ENCODE measurements at places on chromosomes 1 and 21.

GRCh38 chr1:193190096-193190744, 3.8 kb upstream of the B3GALT2 start:
- DNase-seq = no peak

DNA sequence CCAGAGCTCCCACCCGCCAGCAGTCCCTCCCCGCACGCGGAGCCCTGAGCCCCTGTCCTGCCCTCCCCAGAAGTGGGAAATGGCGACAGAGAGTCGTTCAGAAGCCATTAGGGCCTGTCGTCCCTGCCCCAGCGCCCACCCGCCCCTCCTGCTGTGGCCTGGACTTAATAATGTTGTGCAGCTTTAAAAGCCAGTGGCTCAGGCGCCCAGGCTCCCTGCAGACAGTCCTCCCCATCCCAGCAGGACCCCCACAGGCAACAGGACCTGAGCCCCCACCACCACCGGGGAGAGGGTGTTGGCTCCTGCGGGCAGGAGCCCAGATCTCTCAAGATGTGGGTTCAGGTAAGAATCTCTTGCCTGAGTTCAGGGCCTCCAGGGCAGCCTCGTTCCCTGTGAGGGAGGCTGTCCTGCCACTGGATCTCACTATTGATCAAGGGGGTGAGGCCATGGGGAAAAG, 125.3 kb upstream of the RUNX3 start:
- DNase-seq = no peak

DNA sequence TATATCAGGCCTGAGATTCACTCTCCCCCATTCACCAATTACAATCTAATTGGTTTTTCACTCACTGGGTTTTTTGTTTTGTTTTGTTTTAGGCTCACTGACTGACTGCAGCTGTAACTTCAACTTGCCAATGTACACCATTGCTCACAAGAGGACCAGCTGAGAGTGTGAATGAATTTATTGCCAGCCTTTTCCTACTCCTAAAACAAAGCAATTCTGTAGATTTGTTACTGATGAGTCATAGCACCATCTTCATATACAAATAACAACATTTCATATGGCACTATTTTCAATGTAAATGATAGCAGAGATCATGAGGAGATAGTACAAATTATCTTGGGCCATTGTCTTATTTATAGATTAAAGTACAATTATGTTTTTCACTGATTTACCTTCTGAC, 76.0 kb upstream of the DPYD start:
- DNase-seq = no peak

GRCh38 chr1:77459881-77460280, 178.1 kb downstream of the AK5 start:
- no peak for DNase-seq

DNA sequence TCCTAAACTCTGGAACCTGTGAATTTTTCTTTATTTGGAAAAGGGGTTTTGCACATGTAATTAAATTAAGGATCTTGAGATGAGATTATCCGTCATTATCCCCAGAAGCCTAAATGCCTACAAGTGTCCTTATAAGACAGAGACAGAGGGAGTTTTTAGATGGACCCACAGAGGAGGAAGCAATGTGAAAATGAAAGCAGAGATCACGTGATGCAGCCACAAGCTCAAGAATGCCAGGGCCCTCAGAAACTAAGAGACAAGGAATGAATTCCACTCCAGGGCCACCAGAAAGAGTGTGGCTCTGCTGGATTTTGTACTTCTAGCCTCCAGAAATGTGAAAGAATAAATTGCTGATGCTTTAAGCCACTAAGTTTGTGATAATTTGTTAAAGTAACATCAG, 183.6 kb upstream of the UBE2U start:
- no peak for DNase-seq

GRCh38 chr1:92356956-92357355, 58.1 kb downstream of the RPAP2 start:
- DNase-seq = no peak

DNA sequence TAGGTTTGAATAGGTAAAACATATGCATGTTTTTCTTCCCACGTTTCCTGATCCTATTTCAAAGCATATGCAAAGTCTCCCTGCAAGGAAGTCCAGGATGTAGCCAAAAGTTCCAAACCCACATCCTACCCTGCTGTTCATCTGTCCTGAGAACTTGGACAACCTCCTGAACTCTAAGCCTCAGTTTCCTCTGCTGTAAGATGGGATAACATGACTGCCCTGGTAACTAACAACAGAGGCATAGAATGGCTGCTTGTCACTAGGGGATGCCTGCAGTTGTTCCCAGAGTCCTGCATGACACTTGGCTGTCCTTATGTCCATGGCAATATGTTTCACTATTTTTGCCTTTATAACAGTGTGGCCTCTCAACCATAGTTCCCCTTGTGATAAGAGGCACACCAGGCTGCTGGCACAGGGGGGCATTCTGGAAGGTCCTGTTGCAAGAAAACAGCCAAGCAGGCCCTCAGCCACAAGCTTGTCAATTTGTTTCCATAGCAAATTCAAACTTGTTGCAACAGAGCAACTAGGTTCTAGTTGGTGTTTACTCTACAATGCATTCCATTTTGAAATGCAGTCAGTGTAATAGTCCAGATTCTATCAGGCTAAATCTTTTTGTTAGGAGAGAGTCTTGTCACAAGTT, 1.5 kb upstream of the HDGF start:
- DNase-seq = no peak

GRCh38 chr1:178877896-178878295, 7.0 kb upstream of the ANGPTL1 start:
- DNase-seq = no peak

DNA sequence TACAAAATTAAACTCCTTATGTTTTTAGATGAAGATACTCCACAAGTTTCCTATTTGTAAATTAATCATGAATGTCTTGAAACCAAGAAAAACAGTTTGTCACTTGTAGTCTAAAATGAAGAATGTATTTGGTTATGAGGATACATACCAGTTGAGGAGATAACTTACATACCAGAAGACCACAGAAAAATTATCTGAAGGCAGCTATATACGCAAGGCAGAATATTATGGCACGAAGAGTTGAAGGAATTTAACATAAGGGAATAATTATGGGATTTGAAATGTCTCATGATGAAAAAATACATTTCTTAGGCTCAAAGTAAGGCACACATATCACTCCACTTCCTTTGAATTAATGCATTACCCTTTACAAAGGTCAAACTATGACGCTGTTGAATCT, 73.3 kb downstream of the IFI44 start:
- DNase-seq = no peak

- no peak for DNase-seq
Observed at GRCh38 chr1:2449636-2450454, 26.2 kb upstream of the PLCH2 start.

GRCh38 chr1:92951141-92951582, 10.1 kb downstream of the DIPK1A start:
- DNase-seq = no peak

GRCh38 chr1:185287451-185287850, 29.6 kb downstream of the IVNS1ABP start:
- no peak for DNase-seq

DNA sequence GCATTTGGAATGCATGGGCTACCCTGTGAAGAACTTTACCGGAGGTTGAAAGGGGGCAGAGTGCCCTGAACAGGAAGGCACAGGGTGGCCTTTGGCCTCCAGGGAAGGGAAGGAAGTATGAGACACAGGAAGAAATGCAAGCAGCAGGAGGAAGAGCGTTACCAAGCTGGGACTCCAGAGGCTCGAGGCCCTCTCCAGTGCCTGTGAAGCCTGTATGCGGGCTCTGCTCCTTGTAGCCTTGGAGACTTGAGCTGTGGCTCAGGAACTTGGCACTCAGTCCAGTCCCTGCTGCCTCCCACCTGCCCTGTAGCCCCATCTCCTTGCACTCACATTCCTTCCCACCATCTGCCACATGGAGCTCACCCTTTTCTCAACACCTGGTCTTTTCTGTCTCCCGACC, 33.5 kb upstream of the RNF19B start:
- no peak for DNase-seq

DNA sequence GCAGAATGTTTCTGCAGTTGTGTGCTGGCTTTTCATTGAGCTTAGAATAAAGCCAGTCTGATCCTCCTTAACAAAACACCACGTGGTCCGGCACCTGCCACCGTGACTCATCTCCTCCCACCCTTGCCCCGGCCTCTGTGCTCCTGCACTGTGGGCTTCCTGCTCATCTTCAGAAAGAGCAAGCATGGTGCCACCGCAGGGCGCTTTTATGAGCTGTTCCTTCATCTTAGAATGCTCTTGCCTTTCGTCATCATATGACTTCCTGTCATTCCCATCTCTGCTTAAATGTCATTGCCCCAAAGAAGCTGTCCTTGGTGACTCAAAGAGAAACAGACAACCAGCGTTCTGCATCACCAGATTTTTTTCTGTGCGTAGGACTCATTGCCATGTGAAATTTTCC, 117.8 kb downstream of the HHAT start:
- DNase-seq = peak; percentile 13

DNA sequence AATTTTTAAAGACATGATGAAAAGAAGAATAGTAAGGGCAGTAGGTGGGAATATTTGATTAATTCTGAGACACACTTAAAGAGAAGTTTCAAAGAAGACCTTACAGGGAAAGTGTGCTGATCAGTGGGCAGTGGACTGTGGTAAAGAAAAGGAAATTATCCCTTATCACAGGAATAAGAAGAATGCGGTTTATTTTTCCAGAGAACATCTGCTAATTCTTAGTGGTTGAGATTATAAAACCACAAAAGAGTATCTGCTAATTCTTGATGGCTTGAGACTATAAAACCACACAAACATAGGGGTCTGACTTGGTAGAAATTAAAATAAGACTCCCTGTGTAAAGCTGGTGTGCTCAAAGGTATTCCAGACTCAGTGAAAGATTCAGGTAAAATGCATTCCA, 60.0 kb upstream of the KCTD3 start:
- DNase-seq = no peak

GRCh38 chr1:115323366-115324004, 14.6 kb downstream of the NGF start:
- DNase-seq = no peak

GRCh38 chr1:212955961-212956620, 5.8 kb downstream of the VASH2 start:
- DNase-seq = no peak

DNA sequence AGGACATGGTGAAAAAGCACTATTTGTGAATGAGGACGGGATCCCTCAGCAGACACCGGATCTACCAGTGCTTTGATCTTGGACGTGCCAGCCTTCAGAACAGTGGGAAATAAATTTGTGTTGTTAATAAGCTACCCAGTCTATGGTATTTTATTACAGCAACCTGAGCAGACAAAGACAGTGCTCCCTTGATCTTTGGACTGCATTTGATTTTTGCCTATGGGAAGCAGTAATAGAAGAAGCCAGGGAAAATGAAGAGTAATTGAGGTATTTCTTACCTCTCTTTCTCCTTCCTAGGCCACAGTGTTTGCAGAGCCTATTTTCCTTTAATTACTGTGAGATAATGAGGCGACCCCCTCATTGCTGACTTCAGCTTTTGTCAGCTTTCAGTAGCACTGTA, 87.9 kb downstream of the PDE4B start:
- no peak for DNase-seq

DNA sequence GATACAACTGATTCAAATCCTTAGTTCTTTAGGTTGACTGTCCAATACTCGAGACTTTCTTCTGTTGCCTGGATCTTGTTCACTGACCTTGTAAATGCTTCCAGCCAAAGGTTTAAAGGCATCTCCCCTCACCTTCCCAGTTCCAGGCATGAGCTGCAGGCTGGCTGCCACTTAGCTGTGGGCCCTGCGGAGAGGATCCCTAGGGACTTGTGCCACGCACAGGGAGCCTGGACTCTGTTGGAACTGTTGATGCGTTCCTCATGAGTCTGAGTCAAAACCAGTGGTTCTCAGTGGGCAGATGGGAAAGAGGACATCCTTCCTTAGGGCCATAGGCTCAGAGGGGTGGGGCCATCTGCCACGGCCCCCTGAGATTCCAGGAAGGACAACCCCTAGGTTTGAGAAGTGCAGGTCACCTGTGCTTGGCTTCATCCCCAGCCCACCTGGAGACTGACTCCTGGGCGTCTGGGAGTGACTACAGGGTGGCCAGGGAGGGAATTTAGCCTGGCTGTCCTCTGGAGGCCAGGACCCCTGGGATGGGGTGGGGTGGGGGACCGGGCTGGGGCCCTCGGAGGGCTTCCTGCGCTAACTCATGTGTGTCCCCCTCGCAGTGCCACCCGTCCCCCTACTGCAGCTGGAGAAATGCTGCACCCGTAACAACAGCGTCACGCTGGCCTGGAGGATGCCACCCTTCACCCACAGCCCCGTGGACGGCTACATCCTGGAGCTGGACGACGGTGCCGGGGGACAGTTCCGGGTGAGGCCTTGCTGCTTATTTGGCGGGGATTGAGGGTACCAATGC, 37.6 kb upstream of the GNPAT start:
- DNase-seq = no peak

- no peak for DNase-seq
Observed at GRCh38 chr1:203173566-203173965, 2.1 kb downstream of the MYBPH start.

DNA sequence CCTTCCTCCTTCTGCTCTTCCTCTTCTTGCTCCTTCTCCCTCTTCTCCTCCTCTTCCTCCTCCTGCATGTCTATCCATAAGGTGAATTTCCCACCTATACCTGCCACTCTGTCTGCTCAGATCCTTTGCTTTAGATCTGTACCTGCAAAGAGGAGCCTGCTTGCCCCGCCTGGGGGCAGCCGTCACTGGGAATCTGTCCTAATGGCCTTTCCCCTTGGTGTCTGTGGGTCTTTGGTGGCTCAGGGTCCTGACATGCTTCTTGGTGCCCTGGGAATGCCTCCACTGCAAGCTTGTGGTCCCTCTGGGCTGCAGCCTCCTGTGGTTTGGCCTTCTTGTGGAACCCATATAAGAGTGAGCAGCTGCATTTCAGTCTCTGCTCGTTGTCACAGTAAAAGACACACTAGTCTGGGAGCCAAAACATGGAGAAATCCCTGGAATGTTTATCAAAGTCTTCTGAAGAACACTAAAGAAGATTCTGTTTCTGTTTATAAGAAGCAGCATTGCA, 79.5 kb upstream of the CSF3R start:
- DNase-seq = no peak

DNA sequence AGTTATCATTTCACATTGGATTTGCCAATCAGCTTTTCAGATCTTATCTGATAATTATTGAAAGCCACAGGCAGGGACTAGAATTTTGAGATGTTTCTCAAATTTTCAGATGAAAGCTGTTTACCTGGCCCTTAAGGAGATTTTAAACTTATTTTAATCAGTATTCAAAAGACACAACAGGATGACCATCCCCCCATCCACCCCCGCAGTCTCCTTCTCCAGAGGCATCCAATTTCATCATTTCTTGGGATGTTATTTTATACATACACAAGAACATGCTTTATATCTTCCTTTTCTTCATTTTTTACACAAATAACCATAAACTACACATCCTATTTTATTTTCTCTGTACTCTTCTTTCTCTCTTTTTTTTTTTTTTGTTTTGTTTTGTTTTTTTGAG, 470.9 kb downstream of the SMYD3 start:
- DNase-seq = no peak

DNA sequence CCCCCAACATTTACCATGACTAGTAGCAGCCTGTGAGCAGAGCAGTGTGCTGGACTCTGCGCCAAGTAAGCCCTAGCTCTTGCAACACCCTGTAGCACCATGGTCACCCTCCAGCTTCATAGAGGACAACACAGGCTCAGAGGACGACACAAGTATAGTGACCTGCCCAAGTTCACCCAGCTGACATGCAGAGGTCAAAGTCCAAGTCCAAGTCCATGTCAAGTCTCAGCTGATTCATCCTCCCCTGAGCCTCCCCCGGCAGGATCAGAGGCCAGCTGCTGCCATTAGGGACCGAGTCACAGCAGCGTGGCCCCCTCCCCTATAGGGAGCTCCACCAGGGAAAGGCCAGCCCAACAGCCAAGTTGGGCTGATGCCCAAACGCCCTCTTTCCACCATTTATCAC, 15.9 kb downstream of the SDC3 start:
- DNase-seq = no peak
